ENCODE measurements at places on chromosomes 6 and 20. TPM values are rescaled to one million over a fixed set of nuclear protein-coding genes. Genes with fewer than 3 reads are reported as not detected.

The FLOT1 gene
- 124 TPM for polyA plus RNA-seq

The HTR1B gene
- 0.11 TPM for polyA plus RNA-seq

The BANF2 gene
- not detected for polyA plus RNA-seq

The MOCS3 gene
- polyA plus RNA-seq, result 3.8 TPM

The BTN1A1 gene
- polyA plus RNA-seq, result 0.31 TPM

The ZMYND8 gene
- polyA plus RNA-seq, result 50.8 TPM

The RNGTT gene
- polyA plus RNA-seq, result 16.5 TPM

DNA sequence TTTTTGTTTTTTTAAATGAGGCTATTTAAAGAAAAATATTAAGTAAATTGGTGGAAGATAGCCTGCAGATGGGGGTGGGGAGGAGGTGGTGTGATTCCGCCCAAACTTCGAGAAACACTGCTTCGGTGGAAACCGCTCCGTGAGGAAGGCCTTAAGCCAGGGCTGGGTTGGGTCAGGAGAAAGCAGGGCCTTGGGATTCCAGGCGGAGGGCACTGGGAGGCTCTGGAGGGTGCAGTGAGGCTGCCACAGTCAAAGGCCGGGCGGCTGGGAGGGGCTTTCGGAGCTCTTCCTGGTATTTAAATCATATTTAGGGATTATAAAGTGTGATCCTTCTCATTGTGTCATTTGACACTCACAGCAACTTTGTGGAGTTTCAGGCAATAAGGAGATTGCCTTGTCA, 22.2 kb upstream of the SCRT2 start:
- no peak for DNase-seq

- DNase-seq, result no peak
Observed at GRCh38 chr6:140671926-140672325, 1297.5 kb upstream of the CITED2 start.

DNA sequence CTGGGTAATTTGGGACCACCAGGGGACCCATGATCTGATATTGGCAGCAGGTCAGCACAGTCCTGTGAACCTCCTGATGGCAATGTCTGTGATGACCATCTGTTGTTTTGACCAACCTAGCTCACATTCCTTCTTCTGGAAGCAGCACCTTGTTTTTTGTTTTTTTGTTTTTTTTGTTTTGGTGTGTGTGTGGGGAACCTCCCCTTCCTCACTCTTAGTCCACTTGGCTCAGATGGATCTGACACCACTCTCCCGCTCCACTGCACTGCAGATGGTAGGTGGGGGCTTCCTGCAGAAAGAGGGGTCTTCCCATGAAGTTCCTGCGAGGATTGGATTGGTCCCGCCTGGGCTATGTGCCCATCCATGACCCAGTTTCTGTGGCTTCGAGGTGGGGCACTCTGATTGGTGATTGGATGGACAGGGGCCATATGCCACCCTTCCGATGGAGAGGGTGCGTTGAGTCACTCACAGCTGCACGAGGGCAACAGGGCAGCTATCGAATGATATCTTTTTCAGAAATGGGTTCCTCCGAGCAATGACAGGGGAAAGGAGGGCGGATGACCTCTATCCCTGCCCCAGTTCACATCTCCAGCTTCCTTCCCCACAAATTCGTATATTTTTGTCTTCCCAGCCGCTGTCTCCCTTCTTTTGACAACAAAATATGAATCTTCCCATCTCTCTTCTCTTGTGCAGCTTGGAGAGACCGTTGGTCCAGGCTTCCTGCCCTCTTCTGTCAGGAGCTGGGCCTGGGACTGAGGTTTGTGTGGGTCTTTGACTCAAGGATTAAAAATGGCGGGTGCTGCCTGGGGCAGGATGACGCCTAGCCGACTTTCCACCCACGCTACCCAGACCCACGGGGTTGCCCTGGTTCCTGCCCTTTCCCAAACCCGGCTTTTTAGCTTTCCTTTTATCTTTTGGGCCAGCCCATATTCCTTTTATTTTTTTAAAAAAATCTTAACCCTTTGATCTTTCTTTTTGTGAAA, 132.1 kb upstream of the KCNG1 start:
- DNase-seq, result no peak

DNA sequence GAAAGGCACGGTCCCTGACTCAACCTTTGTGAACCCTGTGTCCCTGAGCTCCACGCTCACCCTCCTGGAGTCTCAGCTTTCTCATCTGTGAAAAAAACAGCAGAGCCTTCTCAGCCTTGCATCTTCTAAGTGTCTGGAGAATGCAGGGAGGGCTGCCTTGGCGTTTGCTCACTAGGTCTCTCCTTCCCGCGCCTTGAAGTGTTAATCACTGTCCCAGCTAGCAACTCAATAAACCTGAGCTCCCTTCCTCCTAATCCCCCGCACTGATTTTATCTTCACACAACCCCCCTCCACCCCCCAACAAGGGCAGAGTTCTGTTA, 34.9 kb upstream of the FOXC1 start:
- DNase-seq, result no peak

DNA sequence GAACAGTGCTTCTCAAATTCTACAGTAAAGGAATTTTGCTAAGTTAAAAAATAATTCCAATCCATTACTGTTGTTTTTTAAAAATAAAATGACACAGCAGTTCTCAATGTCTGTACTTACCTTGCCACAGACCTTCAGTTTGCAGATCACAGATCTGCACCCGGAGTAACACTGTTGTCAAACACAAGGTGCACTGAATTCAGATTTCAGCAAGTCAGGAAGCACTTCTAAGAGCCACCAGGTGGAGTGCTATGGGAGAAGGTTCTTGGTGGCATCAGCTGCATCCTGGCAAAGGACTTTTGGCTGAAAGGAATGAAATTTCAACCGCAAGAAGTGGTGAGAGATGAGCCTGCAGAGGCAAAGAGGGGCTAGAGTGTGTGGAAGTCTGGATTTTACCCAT, 17.4 kb downstream of the RSPH4A start:
- no peak for DNase-seq

GRCh38 chr6:95819939-95820338, 195.8 kb upstream of the FUT9 start:
- DNase-seq, result no peak

GRCh38 chr20:9122571-9122970, 53.7 kb downstream of the PLCB4 start:
- no peak for DNase-seq

- no peak for DNase-seq
Observed at GRCh38 chr20:6114696-6115095, 8.1 kb downstream of the FERMT1 start.

- DNase-seq, result no peak
Observed at GRCh38 chr6:72825315-72825911, 203.5 kb downstream of the KCNQ5 start.

DNA sequence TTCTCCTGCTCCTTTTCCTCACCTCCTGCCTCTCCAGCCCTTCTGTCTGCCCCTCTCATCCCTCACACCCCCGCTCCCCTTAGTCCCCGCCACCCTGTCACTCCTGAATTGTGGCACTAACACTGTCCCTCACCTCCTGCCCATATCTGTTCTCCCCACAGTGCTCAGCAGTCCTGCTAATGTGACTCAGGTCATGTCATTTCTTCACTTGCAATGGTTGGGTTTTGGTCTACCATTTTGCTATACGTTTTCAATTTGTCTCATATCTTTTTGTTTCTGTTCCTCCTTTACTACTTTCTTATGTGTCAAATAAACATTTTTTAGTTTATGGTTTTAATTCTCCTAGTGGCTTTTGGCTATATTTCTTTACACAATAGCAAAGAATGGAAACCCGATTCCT, 1.3 kb upstream of the HLA-B start:
- DNase-seq, result no peak

DNA sequence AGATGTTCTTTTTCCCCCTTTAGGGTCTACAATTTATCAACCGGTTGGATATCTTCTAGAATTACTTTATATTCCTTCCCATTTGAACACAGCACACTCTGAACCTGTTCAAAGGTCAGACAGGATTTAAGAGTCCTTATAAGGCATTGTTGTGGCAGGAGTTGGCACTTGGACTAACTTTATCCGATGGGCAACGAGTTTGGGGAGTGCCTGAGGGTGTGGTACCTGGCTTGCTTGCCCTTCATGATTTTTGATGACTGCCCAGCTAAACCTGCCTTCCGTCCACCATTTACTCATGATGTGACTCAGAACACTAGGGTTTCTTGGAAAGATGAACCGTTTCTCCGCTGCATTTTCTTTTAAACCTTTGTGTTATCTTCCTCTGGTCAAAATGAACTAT, 285.2 kb downstream of the FOXC1 start:
- DNase-seq, result no peak

- DNase-seq, result no peak
Observed at GRCh38 chr6:89799756-89800155, 19.8 kb downstream of the MDN1 start.

DNA sequence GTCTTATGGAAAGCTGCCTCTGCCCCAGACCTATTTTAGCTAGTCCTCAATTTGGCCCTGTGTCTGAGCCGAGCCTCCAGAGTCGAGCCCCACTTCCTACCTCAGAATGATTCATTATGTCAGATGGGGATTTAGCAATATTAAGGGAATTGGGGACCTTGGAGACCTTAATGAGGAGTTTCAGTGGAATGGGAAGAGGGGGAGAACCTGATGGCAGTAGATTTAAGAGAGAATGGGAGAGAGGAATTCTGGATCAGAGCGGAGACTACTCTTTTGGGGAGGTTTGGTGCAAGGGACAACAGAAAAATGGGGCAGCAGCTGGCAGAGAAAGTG, 63.5 kb downstream of the EFHC1 start:
- DNase-seq, result no peak

DNA sequence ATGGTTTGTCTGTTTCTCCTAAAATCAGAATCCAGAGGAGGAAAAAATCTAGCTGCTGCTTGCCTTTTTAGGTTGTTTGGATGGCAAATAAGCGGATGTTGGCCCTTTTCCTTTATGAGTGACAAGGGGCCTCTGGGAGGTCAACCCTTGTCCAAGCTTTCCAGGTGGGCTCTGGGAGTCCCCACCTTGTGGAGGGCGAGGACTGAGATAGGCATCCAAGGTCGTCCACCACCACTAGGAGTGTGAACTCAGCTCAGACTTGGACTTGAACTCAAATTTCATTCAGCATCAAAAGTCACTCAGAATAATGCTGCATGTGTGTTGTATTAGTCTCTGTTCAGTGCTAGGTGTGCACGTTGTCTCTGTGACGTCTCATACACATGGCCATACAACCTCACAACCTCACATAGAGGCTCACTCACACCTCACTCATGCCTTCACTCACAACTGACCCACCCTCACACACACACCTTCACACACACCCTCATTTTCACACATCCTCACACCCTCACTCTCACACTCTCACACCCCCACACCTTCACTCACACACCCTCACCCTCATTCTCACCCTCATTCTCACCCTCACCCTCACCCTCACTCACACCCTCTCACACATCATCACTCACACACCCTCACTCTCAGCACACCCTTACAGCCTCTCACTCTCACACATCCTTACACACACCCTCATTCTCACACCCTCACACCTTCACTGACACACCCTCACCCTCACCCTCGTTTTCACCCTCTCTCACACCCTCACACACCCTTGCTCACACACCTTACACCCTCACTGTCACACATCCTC, 18.0 kb downstream of the DYNLT1 start:
- no peak for DNase-seq

DNA sequence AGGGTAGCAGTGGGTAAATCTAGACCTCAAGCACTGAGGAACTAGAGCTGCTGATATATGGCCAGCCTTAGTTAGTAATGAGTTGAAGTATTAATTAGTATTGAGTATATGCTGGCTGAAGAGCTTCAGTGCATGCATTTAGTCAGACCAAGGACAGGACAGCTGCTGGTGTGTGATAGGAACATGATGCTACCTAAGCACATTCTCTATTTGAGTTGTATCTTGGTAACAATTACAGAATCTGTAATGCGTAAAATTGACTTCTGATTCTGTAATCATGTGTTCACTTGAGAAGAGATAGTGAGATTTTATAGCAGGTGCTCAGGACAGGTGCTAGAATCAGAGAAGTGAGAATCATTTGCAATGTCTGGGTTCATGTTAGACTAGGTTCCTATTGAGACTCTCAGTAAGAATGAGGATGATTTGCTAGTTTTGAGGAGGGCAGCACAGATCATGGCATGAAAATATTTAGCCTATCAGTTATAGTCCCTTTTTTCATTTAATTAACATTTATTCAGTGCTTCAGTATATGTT, 369.4 kb upstream of the HS3ST5 start:
- no peak for DNase-seq

- DNase-seq, result no peak
Observed at GRCh38 chr20:56518721-56519398, 5.7 kb upstream of the FAM209A start.

DNA sequence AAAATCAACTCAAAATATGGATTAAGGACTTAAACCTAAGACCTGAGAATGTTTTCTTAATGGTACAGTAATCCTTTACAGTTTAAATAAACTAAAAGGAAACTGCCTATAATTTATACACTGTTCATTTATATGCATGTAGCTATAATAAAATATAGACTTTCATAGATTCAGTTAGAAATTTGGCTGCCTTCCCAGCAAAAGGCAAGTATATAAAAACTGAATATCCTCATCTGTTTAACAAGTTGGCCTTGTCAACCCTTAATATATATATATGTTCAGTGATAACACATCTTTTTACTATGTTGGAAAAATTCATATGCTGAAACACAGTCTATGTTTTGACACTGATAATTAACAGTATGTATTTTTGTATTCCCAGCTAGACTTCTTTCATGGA, 123.1 kb downstream of the GRIK2 start:
- no peak for DNase-seq

DNA sequence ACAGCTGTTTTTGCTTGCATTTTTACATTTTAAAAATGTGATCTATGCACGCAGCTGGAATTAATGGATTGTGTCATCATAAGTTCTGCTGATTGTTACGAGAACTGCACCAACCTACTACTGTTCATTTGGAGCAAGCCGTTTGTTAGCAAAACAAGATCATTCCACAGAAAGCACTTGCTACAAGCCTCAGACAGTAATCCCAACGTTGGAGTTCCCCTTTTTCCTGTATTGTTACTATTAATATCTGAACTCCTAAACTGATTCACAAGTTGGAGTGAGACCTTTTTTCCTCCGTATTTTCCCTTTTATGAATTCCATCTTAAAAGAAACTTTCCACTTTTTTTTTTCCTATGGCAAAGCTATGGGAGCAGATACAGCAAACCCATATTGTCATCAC, 3.5 kb downstream of the TENT5A start:
- DNase-seq, result no peak

GRCh38 chr6:4172368-4172767, 37.0 kb upstream of the ECI2 start:
- no peak for DNase-seq

Measured in left lung (tissue), 14 donors.